ENCODE measurements at places on chromosomes 4 and X.

GRCh38 chrX:68462653-68463052 is 29.4 kb upstream of the OPHN1 start:
- DNase-seq, result no peak

DNA sequence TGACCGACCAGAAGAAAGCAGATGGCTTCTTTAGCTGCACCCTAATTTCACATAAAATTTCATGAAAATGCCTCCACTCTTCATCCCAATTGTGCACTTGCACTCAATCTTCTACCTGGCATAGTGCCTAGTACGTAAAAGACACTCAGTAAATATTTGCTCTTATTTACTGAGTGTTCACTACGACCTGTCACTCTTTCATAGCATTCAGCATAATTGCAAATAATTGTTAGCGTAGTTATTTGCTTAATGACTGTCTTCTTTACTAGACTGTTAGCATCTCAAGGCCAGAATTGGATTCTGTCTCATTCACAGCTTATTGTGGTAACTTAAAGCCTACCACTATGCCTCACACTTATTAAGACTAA is 130.2 kb downstream of the ENOX2 start:
- no peak for DNase-seq

GRCh38 chr4:139668658-139669201 is 3.1 kb downstream of the MGST2 start:
- no peak for DNase-seq

DNA sequence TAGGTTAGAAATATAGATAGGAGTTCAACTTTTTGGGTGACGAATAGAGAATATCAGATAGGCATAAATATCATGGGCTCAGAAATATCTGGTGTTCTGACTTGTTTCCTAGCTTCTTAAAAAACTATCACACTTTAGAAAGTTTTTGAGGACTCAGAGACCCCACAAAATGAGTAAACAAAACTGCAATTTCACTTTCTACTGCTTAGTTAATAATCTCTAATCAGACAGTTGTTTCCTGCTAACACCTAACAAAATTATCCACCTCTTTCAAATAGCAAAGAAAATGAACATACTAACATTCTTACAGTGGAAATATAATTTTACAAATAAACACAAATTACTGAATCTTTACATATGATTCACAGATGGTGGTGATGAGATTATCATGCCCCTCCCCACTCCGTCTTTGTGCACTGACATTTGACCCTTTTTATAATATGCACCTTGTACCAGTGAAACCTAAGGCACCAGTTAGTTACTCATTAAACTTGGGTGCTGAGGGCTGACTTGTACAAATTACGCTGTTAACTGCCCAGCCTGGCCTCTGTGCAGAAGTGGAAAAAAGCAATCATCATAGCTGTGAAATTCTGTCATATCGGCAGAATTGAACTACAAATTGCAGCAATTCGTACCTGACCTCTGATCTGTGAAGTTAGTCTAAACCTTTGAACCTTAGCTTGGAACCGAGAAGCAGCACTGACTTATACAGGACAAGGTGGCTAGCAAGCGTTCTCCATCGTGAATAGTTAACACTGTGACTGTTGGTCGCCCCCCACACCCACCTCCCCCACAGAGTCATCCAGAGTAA is 138.7 kb downstream of the CHRNA9 start:
- no peak for DNase-seq

- no peak for DNase-seq
Observed at GRCh38 chrX:14554131-14554715, 24.9 kb downstream of the GLRA2 start.

- DNase-seq, result no peak
Observed at GRCh38 chrX:109871121-109871888, 131.6 kb upstream of the TMEM164 start.

GRCh38 chr4:109532182-109532581 is 27.9 kb upstream of the MCUB start:
- no peak for DNase-seq

DNA sequence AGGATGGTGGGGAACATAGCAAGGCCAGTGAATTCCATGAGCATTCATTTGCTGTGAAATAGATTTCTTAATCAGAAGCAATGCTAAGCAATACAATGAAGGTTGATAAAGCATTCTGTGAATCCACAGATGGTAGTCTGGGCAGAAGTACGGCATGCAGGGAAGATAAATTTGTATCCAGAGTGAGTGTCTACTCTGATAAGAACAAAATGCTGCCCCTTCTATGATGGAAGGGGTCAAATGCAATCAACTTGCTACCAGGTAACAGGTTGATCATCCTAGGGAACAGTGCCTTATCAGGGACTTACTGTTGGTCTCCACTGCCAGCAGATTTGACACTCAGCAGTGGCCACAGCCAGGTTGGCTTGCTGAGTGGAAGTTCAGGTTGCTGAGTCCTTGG is 189.4 kb downstream of the MAB21L2 start:
- DNase-seq, result no peak

- DNase-seq, result no peak
Observed at GRCh38 chr4:184536065-184536880, 61.9 kb upstream of the IRF2 start.

DNA sequence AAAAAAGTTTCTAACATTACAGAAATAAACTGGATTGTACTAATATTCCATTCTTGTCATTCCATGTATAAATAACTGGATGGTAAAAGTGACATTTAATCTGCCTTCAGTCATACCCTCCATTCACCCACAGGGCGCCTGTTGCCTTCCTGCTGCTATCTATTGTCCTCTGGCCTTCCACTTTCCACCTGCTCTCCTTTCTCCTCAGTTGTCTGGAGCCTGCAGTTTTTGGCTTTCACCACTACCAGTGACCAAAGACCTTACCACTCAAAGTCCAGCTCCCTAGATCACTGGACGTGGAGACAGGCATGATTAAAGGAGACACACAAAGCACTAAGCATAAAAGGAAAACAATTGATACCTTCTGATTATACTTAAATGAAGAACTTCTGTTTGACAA is 46.2 kb upstream of the NHS start:
- no peak for DNase-seq

GRCh38 chr4:77593993-77594392 is 11.6 kb upstream of the CXCL13 start:
- no peak for DNase-seq

GRCh38 chrX:49991758-49992157 is 69.4 kb downstream of the CLCN5 start:
- DNase-seq, result no peak

GRCh38 chrX:13864264-13864663 is 47.4 kb upstream of the GPM6B start:
- no peak for DNase-seq

- DNase-seq, result no peak
Observed at GRCh38 chr4:144338148-144338547, 197.6 kb upstream of the GYPA start.

DNA sequence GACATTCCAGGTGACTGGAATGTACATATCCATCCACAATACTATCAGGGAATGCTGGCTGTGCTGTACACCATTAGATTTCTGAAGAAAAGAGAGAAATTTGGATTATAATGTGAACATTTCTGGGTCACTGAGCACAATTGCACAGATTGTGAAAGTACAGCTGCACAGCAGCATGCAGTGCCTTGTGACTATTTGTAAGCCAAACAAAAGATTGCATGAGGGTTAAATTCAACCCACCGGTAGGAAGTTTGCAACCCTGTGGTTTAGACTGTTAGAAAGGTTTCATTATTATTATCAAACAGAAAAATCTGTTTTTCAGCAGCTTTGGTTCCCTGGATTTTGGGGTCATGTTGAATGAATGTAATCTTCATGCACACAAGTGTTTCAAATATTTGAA is 24.5 kb downstream of the DDIT4L start:
- no peak for DNase-seq

- no peak for DNase-seq
Observed at GRCh38 chrX:110267874-110268273, 50.0 kb downstream of the AMMECR1 start.

DNA sequence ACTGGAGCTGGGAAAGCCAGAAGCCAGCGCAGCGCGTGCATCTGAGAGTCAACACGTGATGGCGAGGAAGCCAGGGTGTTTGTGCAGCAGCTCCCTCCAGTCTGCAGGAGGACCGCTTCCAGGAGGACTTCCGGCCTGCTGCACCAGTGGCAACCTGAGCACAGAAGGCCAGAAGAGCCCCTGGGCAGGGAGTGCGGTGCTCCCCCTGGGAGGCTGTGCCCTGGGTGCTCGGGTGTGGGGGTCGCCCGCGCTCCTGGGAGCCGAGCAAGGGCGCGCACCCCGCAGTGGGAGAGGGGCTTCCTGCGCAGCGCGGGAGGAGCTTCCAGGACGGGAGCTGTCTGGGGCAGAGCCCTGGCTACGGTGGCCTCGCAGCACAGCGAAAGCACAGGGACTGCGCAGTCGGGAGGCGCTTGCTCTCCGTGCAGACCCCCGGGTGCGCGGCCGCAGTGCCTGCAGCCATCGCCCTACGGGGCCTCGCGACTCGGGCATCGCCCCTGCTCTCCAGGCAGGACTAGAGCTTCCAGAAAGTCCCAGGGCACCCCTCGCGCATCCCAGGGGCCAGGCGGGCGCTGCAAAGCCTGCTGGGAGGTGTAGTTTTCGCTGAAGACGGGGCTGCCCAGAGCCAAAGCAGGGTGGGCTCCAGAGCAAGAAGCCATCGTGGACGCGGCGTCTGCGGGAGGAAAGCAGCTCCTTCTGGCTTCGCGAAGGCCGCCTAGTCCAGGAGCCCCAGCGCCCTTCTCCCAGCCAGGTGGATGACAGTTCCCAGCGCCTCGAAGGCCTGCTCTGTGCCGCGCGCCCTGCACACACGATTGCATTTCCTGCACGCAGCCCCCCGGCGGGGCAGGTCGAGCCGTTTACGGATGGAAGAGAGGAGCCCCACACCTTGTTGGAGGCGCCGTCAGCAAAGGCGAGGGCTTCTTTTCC is 24.1 kb upstream of the WFS1 start:
- no peak for DNase-seq

DNA sequence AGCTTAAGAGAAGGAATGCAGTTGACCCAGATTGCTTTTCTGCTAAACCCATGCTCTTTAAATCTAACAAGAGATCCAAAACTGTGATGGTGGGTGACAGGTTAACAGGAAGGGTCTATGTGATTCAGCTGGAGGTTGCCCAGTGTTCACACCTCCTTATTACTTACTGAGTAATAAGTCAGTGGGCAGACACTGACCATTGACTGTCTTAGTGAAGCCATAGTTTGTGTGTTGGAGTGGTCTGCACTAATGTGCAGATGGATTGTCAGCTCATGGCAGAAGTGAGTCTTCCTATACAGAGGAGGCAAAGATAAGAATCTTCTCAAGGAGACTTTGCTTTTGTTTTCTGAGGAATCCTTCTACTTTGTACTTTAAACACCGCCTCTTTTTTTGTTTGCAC is 15.2 kb upstream of the RUFY3 start:
- DNase-seq, result no peak

DNA sequence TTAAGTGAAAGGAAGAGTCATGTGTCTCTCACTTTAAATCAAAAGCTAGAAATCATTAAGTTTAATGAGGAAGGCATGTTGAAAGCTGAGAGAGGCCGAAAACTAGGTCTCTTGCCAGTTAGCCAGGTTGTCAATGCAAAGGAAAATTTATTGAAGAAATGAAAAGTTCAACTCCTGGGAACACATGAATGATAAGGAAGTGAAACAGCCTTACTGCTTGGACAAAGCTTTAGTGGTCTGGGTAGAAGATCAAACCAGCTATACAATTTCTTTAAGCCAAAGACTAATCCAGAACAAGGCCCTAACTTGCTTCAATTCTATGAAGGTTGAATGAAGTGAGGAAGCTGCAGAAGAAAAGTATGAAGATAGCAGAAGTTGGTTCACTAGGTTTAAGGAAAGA is 24.9 kb downstream of the RHOH start:
- no peak for DNase-seq

- DNase-seq, result no peak
Observed at GRCh38 chrX:17214962-17215361, 160.0 kb upstream of the NHS start.

DNA sequence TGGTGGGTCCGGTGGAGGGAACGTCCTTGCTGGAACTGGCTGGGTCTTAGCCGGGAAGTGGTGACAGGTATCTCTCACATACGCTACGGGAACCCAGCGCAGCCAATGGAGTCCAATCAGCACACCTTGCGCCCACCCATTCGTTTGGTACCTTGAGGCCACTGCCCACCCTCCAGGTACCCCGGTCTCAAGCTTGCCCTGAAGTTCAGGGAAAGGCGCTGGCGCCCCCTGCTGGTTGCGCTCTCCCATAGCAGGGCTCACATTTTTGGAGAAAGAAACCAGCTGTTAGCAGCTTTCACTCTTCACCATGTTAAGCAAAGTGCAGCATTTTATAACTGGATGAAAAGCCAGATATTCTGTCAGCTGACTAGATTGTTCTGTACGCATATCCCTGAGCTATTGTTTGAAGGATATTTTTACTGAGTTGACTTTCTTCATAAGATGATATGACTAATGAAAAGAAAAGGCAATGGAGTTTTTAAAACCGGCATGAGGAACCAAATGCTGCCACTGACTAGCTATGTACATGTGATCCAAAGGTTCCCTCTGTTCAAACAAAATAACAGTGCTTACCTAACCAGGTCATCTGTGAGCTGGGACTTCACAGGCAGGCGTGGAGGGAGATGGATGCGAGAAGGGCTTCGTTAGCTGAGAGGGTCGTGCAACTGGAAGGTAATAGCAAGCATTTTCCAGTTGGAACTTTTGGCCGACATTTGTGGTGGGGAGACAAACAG is 43.7 kb downstream of the OTOP1 start:
- DNase-seq, result peak; percentile 54

DNA sequence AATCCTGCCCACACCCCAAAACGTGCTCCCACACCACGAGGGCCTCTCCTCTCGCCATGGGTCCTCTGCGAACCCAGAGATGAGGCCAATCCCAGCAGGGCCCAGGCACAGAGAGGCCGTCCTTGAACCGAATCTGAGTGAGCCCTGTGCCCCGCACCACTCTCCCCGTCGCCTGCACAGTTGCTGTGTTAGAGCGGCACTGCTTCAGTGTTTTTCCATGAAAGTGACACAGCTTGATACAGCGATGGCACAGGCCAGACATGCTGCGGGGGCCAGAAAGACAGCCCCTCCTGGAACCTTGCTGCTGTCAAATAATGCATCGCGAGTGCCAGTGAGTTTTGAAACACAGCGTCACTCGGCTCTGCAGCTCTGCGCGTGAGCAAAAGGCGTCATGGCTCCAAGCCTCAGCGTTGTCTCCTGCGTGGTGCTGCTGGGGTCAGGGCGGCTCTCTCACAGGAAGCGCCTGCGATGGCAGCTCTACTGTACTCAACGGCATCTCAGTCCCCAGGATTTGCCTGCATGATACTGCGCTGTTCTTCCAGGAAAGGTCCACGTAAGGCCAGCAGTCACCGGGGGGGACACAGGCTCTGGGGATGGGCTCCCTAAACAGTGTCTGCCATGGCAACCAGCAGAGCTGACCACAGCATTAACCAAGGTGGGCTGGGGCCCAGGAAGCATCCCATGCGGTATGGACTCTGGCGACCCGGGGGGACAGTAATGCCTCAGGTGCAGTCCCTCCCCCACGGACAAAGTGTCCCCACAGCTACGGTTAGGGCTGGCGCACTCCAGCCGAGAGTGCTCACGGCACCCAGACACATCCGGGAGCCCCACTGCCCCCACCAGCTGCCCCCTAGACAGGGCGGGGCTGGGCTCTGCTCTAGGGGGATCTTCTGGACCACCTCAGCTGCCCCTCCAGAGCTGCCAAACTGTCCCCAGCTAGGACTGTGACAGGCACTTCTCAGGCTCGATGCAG is 63.1 kb downstream of the ACOX3 start:
- DNase-seq, result no peak
